SK-N-DZ (cell line): ENCODE measurements at places on chromosomes 2 and 18.
A peak's percentile ranks its signal among the peaks of the same experiment; 100 is the strongest.

GRCh38 chr2:95316466-95317122 lies 19.4 kb downstream of the KCNIP3 start:
- DNase-seq, result no peak

DNA sequence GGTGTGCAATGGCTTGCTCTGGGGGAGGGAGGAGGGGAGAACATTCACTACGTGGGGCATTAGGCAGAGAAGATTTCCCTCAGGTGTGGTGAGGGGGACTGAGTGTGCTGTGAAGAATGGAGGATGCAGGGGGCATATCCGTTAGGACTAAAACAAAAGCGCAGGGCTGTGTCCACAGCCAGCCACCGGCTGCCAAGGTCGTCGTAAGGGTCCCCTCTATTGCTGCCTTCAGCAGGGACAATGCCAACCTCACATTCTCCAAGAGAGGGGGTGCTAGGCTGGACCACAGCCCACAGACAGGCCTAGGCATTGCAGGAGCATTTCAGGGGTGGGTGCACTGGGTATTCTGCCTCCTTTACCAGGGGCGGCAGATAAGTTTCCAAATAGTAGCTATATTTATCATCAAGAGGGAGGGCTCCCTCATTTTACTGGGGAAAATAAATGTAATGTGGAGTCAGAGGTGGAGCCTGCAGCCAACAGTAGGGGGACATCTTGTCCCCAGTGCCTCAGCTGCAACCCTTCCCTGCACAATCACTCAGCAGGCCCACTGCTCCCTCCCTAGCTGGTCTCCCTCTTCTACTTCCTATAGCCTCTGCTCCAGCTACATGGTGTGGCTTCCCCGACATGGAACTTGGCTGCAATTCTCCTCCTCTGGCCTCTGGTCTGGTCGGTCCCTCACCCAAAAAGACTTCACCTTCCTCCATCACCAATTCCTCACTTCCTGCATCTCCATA lies 74.9 kb upstream of the OTOF start:
- no peak for DNase-seq

GRCh38 chr18:57210107-57210715 lies 63.3 kb downstream of the BOD1L2 start:
- peak; percentile 47 for DNase-seq

GRCh38 chr18:56999823-57000222 lies 147.1 kb upstream of the BOD1L2 start:
- DNase-seq, result no peak

DNA sequence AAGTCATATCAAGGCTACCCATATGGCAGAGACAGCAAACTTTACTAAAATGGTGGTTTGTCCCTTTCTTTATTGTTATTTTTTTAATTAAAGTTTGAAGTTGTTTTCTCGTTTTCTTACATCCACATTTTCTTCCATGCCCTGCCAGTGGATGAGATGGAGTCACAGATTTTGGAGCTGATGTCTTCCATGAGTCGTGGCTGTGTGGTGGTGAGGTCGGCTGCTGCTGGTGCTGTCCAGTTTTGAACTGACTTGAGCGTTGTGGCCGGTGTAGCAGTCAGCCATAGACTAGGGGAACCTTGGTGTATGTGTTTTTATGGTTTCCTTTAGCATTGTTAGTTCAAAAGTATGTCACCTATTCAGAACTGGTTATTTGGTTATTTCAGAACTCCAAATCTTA lies 182.8 kb downstream of the SH3RF3 start:
- no peak for DNase-seq

GRCh38 chr2:162369551-162369950 lies 25.6 kb downstream of the GCA start:
- no peak for DNase-seq

- DNase-seq, result no peak
Measured at GRCh38 chr2:154381931-154382794, 316.3 kb upstream of the KCNJ3 start.

DNA sequence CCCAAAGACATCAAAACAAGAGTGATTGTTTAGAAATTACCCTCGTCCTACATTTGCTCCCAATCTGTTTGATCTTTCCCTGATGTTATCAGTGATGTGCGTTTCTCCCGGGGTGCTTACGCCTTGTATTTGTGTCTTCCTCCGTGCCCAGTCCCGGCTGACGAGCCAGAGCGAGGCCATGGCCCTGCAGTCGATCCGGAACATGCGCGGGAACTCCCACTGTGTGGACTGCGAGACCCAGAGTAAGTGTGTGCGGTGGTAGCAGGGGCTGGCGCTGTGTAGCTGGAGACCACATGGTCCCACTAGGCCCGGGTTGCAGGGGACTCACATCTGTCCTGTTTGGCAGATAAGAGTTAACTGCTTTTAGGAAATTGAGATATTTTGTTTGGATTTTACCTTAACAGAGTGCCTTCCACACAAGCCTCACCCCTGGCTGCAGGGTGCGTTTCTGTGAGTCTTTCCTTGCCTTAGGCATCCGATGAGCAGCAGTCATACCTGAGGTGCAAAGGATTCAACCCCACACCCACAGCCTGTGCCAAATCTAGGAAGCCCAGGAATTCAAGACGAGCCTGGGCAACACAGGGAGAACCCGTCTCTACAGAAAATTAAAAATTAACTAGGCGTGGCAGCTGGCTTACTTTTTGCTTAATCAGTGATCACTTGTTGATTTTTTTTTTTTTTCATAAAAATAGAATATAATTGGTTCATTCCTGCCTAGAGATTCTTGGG lies 127.4 kb downstream of the GBX2 start:
- no peak for DNase-seq

DNA sequence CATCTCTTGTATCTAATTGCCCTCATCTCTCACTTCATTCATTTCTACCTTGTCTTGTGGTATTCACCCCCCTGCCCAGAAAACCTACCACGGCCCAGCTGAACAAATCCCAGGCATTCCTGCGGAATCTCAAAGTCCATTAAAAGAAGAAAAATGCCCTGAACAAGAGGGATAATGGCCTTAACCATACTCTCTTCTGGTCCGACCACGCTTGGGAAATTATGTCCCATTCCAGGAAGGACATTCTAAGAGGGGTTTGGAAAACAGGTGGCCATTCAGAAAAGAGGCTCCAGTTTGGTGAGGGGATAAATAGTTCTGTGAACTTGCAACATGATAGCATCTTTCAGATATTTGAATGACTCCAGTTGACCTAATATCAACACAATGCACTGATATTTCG lies 349.9 kb upstream of the ZNF521 start:
- DNase-seq, result no peak

GRCh38 chr2:162082681-162083080 lies 8.7 kb upstream of the DPP4 start:
- DNase-seq, result no peak

GRCh38 chr18:45007531-45007930 lies 326.8 kb downstream of the SETBP1 start:
- no peak for DNase-seq

- DNase-seq, result no peak
Measured at GRCh38 chr2:18900691-18901141, 311.3 kb upstream of the NT5C1B start.

- no peak for DNase-seq
Measured at GRCh38 chr2:121235542-121235941, 49.5 kb downstream of the TFCP2L1 start.

DNA sequence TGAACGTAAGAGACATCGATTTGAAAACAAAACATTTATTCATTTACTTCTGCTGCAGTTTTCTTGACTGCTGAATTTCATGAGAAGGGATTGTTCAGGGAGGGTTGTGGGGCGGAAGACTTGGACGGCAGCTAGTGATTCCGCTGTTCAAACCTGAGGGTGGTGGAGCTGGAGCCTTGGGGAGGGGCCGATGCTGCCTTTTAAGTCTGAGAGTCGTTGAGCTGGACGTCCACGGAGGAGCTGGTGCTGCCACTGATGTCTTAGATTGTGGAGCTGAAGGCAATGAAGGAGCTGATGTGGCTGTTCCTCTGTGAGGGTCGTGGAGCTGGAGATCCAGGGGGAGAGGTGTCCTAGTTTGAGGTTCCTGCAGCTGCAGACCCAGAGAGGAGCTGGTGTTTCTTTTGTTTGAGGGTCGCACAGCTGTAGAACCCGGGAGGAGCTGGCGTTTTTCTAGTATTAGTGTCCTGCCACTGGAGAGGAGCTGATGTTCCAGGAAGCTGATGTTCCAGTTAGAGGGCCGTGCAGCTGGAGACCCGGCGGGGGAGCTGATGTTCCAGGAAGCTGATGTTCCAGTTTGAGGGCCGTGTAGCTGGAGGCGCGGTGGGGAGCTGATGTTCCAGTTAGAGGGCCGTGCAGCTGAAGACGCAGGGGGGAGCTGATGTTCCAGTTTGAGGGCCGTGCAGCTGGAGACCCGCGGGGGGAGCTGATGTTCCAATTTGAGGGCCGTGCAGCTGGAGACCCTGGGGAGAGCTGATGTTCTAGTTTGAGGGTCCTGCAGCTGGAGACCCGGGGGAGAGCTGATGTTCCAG lies 150.9 kb downstream of the RTP5 start:
- peak; percentile 69 for DNase-seq

GRCh38 chr2:98395977-98396376 lies 48.7 kb upstream of the INPP4A start:
- no peak for DNase-seq

GRCh38 chr2:24894750-24895149 lies 25.3 kb downstream of the ADCY3 start:
- DNase-seq, result no peak

DNA sequence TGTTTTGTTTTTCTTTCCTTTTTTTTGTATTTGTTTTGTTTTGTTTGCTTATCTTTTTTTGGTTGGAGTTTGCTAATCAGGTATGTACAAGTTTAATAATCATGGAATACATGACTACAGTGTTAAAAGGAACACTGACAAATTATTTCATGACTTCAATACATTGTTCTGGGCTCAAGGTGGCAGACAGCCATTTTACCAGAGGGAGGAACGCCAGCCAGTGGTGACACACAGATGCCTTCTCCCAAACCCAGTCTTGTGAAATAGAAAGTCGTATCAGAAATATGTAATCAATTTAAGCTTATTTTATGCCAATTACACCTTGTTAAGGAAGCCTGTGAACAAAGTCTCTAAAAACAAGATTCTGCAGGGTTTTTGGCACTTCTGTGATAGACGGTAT lies 264.0 kb upstream of the EPHA4 start:
- DNase-seq, result no peak

DNA sequence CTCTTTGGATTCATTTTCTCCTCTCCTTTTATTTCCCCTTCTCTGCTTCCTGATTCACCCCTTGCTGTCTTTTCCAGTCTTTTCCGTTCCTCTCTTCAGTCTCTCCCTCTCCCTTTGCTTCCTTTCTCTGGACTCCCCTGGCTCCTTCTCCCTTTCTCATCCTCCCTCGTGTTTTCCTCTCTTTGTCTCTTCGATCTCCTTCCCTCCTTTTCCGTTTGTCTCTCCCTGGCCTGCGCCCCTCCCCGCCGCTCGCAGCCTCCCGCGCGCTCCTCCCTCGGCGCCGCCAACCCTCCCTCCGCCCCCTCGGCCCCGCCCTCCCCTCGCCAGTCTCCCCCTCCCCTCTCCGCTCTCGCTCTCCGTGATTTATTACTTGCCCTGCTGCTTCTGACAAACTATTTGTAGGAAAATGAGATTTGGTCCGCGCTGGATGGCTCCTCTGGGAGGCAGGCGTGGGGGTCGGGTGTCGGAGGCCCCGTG lies 46.0 kb upstream of the PAX8 start:
- DNase-seq, result peak; percentile 73

DNA sequence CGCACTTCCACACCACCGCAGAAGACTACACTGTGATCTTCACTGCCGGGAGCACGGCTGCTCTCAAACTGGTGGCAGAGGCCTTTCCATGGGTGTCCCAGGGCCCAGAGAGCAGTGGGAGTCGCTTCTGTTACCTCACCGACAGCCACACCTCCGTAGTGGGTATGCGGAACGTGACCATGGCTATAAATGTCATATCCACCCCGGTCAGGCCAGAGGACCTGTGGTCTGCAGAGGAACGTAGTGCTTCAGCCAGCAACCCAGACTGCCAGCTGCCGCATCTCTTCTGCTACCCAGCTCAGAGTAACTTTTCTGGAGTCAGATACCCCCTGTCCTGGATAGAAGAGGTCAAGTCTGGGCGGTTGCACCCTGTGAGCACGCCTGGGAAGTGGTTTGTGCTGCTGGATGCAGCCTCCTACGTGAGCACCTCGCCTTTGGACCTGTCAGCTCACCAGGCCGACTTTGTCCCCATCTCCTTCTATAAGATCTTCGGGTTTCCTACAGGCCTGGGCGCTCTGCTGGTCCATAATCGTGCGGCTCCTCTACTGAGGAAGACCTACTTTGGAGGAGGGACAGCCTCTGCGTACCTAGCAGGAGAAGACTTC lies 12.5 kb downstream of the MOCOS start:
- no peak for DNase-seq

GRCh38 chr18:27198036-27198435 lies 12.9 kb upstream of the CHST9 start:
- no peak for DNase-seq

- peak; percentile 39 for DNase-seq
Measured at GRCh38 chr2:113138428-113139322, 11.3 kb downstream of the IL1RN start.

DNA sequence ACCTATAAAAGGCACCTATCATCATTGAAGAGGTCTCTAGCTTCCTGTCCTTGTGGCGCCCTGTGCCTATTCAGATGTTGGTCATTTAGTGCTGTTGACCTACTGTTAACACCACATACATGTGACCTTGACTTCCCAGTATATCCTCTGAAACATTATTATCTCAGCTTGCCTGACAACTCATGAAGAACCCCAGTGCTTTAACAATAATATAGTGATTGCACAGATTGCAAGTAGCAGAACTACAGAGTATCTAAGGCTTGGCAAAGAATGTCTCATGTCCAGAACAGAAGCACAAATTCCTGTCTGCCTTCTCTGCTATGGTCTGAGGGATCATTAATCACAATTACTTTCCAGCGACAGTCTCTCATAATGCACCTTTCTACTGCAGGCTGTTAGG lies 165.3 kb downstream of the LCLAT1 start:
- DNase-seq, result peak; percentile 62

GRCh38 chr2:113769555-113769954 lies 13.1 kb upstream of the SLC35F5 start:
- DNase-seq, result no peak

DNA sequence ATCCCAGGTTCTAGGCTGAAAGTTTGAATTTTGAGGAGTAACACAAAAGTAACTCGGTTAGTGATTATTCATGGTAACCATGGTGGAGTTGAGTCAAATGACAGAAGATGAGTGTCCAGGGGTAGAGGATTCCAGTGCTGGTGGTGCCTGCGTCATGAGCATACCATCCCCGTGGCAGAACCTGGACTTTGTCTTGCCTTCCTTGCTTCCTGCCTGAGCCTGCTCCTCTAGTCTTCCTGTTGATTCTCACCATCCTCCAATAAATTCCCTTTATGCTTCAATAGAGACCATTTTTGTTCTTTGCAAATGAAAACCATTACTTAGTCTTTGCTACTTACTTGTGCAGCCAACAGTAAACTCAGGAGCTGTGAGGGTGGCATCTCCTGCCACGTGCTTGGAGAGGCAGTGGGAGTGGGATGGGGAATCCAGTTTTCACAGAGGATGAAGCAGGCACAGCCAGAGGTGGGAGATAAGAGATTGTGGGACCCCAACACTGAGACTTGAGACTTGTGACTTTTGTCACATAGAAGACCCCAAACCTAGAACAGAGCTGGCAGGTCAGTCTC lies 4.1 kb upstream of the YES1 start:
- DNase-seq, result no peak

- no peak for DNase-seq
Measured at GRCh38 chr2:144606466-144607095, 86.7 kb upstream of the ZEB2 start.

GRCh38 chr2:45458909-45459563 lies 152.0 kb downstream of the SRBD1 start:
- DNase-seq, result no peak
